Lung (tissue), 17 donors: ENCODE measurements at places on chromosomes 12 and 14. TPM values are rescaled to one million over a fixed set of nuclear protein-coding genes. Genes with fewer than 3 reads are reported as not detected.

KCNA5 gene
- total RNA-seq, result 3.7 TPM

PTMS gene
- 301 TPM for total RNA-seq

DNA sequence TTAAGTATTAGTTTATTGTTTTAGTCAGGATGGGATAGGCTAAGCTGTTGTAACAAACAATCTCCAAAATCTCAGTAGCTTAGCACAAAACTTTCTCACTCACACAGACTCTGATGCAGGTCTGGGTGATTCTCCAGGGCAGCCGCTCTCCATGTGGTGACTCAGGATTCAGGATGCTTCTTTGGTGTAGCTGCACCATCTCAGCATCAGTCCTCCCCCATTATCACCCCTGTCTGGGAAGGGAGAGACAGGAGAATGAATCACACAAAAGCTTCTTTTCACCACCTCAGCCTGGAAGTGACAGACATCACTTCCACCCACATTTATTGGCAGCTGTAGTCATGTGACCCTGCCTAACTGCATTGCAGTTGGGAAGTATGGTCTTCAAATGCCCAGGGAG, 142.3 kb downstream of the DICER1 start:
- no peak for DNase-seq
- H3K4me1 ChIP-seq, result peaks cover 6% of the 10 kb centered on the region
- H3K4me3 ChIP-seq, result no peak overlapping the region
- no peak overlapping the region for H3K27ac ChIP-seq
- H3K27me3 ChIP-seq, result peaks cover 11% of the 10 kb centered on the region
- H3K36me3 ChIP-seq, result no peaks in the 10 kb centered on the region

DNA sequence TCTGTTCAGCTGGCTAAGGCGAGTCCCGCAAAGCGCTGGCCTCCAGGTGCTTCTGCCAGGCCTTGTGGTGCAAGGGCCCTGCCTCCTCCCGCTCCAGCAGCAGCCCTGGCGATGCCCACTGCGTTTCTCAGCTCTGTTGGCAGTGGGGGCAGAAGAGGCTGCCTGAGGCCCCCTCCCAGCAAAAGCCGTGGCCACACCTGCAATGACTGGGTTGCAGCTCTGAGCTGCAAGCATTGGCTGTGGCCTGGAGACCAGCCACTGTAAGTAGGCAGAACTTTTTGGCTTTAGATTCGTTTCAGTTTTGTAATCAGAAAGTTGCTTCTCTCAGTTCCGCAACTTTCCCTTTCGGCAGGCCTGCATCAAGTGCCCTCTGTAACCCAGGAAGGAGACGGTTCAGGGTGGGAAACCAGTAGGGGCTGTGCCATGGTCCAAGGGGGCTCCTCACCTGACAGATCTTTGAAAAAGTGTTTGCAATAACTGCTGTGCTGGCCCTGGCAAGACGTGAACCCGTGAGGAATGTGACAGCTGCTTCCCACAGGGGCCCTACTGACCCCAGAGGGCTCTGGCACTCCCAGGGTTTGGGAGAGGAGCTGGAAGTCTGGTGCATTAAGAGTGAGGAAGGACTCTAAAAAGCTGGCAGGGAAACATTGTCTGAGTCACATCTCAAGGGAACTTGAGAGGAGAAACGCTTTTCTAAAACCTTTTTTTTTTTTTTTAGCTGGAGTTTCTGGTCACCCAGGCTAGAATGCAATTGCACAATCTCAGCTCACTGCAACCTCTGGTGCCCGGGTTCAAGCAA, 54.5 kb upstream of the MAX start:
- H3K27ac ChIP-seq, result no peak overlapping the region
- peak; percentile 32 for DNase-seq
- H3K36me3 ChIP-seq, result no peaks in the 10 kb centered on the region
- H3K4me3 ChIP-seq, result no peak overlapping the region
- no peaks in the 10 kb centered on the region for H3K27me3 ChIP-seq

DNA sequence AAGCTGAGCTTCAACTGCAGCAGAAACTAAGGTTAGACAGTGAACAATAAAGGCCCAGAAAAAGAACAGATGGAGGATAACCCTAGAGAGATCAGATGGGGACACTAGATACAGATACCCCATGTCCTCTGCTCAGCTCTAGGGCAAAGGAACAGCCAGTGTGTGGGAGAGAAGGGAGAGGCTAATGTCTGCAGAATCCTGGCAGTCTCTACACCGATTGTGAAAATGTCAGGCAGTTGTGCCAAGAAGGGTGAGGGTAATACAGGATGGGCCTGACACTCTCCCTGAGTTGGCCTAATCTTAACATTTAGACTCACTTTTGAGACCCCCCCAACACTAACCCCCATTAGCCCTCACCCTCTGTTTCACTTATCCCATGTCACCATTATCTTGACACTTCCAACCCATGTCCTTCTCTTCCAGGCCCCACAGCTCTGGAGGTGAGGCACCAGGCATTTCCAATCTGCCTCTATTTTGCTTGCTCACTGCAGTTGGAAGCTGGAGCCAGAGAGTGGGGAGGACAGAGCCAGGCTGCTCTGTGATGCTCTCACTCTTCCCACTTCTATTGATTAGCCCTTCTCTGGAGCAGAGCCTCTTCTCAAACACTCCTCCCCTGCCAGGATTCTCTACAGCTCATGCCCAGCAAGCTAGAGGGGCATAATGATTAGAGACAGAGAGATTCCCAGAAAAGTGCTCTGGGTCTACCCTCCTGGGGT, 3.0 kb upstream of the BLOC1S1 start:
- H3K36me3 ChIP-seq, result no peaks in the 10 kb centered on the region
- H3K27me3 ChIP-seq, result peaks cover 3% of the 10 kb centered on the region
- H3K27ac ChIP-seq, result no peak overlapping the region
- H3K4me3 ChIP-seq, result no peak overlapping the region
